ENCODE measurements at places on chromosomes 6 and 20.

DNA sequence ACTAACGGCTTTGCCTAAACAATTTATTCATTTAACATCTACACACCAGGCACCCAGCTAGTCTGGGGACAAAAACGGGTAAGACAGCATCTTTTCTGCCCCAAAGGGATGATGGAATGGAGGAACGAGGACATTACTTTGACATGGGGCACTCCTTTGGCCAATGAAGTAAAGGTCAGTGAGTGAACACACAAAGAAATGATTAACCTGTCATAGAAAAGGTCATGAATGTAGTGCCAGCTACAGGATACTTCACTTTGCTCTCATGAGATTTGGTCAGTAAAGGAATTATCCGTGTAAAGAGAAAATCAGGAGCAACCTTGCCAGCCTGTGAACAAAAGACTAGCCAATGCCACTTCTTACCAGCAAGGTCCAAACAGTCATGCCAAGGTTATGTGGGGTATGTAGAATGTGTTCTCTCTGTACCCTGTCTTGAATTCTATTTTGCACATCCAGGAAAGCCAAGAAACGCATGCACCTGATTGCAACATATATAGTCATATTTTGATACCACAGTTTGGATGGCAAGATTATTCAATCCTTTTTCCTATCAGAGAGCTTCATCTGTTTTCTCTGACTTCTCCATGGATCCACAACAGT is 145.3 kb downstream of the GMPR start:
- DNase-seq: no peak

DNA sequence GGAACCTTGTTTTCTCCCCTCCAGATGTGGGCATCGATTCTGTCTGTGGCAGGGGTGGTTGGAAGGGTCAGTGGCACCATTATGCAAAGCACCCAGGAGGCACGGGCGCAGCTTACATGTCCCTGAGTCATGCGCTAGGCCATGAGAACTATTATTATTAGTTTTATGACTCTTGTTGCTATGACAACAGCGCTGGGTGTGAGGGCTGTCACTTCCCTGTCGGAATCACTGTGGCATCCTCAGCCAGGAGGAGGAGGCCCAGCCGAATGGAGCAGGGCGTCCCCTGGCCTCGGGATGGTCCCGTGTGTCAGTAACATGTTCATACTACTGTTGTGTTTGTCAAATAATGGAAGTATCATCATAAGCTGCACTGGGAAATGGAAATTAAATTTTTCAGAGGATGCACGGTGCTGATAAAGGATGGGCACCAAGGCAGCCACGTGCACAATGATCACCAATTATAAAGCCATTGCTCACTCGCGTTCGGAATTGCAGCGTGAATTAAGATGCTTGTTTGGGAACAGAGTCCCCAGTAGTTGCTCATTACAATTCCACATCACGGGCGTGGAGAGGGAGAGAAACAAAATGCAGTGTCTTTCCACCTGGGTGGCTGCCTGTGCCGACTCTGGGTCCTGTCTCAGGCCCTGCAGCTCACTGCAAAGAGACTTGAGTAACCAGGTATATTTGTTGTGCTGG is 247.9 kb downstream of the CDH4 start:
- no peak for DNase-seq

- DNase-seq: no peak
Measured at GRCh38 chr20:15487030-15487429, 1086.2 kb downstream of the KIF16B start.

- DNase-seq: no peak
Measured at GRCh38 chr6:111410371-111410770, 72.6 kb downstream of the REV3L start.

GRCh38 chr6:147805155-147805554 is 296.7 kb downstream of the SAMD5 start:
- DNase-seq: no peak

- DNase-seq: no peak
Measured at GRCh38 chr6:16238963-16239797, 793 bp downstream of the GMPR start.

DNA sequence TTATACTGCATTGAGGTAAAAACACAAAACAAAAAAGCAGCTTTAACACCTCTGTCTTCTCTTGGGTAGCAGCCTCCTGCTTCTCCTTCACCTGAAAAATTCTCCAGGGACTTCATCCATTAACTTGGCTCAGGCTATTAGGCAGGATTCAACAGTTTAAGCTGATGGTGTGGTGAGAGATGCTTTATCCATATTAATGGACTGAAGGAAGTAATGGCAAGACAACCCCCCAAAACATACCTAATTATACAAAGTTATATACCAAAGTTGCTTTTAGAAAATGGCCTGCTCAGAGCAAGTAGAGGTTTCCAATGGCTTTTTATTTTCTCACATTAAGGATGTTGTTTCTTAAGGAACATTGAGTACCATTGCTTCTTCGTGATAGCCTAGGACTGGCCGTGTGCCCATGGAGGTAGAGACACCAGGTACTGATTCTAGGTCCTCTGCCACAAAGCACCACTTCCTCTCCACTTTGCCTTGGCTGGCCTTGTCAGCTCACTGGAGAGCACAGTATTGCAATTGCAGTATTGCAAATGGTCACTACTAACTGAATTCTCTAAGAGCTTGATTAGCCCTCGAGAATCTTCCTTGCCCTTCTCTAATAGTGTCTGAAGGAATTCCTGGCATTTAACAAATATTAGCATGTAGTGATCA is 7.3 kb downstream of the EDN1 start:
- no peak for DNase-seq

GRCh38 chr6:38543022-38543421 is 96.7 kb downstream of the BTBD9 start:
- DNase-seq: no peak

GRCh38 chr20:61950641-61951071 is 115.0 kb downstream of the TAF4 start:
- no peak for DNase-seq

- DNase-seq: no peak
Measured at GRCh38 chr6:104955491-104955890, 1.4 kb upstream of the LIN28B start.

GRCh38 chr20:10178727-10179313 is 39.8 kb upstream of the SNAP25 start:
- DNase-seq: no peak

GRCh38 chr20:47320990-47321805 is 35.3 kb downstream of the ZMYND8 start:
- no peak for DNase-seq

- DNase-seq: no peak
Measured at GRCh38 chr6:125821825-125822281, 31.1 kb downstream of the NCOA7 start.

- no peak for DNase-seq
Measured at GRCh38 chr6:151130329-151130728, 109.4 kb upstream of the AKAP12 start.

DNA sequence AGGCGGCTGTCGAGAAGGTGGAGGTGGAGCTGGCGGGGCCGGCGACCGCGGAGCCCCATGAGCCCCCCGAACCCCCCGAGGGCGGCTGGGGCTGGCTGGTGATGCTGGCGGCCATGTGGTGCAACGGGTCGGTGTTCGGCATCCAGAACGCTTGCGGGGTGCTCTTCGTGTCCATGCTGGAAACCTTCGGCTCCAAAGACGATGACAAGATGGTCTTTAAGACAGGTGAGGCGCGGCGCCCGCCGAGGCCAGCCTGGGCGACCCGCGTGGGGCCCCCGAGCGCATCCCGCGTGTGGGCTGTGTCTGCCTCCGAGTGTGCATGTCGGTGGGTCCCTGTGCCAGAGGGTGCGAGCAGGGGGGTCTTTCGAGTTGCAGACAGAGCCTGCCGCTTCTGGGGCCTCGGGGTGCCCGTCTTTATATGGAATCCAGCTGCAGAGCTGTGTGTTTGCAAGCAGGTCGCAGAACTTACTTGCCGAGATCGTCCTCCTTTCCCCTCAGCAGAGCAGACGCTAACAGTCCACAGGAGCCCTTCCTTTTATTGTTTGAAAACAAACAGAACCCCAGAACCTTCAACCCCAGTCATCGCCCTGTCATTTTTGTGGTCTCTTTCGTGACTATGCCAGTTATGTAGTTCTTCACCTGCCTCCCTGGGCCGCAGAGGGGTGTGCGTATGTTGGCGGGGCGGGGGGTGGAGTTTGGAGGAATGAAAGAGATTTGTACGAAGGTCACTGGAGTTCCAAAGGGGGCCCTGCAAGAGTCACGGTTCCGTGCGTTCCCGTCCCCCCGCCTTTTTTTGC is 766 bp downstream of the SLC16A10 start:
- no peak for DNase-seq

DNA sequence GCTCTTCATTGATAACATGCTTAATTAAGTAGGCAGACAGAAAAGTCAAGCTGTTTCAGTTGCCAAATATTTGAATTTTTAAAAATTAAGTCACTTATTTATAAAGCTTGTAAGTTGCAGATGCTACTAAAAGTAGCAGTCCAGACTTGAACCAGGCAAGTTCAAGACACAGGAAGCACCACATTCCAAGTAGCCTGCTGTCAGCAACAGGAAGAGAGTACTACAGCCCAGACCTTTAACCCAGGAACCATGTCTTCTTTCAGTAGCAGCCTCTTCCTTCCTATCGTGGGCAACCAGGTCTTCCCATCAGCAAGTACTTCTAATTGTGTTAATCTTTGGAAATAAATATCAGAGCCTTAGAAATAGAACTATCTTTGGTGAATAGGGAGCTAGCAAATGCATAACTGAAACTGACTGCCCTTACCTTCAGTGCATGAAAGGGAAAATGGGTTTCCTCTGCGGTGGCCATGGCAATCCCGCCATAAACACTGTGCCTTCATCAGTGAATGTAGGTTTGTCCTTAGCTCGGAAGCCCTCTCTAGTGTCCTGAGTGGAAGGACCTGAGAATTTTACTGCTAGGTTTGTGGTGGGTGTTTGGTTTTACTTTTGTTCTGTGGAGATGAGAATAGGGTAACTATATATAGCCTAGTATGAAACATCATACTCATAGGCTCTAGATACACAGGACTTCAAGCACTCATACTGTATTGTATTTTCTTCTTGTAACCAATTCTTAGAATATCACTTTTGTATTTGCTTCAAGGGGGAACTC is 95.6 kb downstream of the SYCP2 start:
- no peak for DNase-seq

GRCh38 chr6:44316481-44316880 is 3.3 kb upstream of the AARS2 start:
- DNase-seq: no peak

DNA sequence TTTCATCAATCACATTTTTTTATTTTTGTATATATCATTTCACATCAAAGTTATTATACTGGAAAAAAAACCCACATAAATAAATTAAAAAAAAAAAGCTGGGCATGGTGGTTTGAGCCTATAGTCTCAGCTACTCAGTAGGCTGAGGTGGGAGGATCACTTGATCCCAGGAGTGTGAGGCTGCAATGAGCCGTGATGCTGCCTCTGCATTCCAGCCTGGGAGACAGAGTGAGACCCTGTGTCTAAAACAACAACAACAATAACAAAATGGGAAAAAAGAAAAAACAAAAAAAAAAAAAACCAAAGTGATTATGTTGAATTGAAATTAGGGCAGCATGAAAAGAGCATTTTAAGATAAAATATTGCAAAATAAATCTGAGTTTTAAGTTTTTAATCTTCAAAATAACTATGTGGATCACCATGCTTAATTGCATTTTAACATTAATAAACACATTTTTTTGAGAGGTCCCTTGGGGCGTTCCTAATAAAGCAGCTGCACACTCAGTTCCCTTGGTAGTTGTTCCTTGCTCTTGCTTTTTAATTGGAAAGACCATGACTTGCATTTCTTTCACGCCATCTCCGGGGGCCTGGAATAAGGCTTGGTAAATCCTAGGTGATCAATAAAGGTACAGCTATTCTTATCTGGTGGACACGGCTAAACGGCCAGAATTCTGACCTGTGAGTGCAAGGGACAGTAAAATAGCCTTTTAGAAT is 15.1 kb downstream of the NOX3 start:
- no peak for DNase-seq

DNA sequence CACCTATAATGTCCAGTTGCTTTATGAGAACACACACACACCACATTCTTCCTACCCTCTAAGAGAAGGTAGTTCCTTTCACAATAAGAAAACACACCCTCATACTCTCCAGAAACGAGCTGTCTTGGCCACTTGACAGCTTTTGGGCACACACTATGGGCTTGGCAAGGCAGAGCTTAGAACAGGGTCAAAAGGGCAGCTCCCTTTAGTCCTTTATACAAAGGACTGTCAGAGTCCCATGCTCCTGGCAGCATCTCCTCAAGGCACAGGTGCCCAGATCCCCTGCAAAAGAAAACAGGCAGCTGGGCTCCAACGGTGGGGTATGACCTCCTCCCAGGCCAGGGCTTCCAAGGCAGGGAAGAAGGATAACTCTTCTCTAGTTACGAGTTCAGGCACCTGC is 4.9 kb upstream of the LYRM2 start:
- no peak for DNase-seq

DNA sequence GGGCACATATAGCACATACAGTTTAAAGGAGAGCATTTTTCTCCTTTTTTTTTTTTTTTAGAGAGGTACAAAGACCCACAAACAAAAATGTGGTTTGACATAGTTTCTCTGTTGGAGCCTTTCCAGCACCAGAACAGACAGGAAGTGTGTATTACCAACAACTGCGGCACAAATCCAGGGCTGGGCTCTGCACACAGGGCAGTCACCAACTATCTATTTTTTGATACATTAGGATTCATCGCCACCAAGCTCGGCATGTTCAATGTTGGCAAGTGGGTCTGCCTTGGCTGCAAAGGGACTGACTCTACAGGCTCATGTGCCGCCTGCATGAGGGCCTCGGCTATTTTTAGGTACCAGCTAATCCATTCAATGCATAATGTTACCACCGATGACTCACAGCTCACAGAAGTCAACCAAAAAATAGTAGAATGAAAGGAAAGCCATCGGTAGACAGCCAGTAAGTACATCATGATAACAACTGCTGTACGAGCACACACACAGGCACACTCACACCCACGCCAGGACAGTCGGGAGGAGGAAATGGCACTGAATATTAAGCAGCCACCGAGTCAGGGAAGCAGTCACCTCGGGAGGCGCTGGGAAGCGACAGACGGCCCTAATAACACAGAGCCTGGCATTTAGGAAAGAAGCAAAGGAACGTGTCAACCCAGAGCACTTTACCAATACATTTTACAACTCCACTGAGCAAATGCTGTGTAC is 81.6 kb downstream of the GMPR start:
- no peak for DNase-seq

DNA sequence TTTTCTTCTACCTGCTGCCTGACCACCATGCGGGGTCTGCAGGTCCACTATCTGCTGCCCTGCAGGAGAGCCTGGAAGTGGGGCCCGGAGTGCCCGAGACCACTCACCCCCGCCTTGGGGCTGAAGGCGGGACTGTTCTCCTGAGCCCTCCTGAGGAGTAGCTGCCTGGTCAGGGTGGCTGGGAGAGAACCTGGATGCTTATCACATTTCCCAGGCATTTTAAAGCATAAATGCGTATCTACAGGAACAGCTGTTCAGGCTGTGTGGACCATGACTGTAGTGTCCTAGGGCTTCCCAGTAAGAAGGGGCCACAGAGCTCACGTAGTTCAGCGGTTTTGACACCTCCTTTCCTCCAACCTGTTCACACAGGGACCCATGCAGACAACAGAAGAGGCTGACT is 123.3 kb downstream of the AGPAT4 start:
- no peak for DNase-seq

GRCh38 chr6:41558033-41558807 is 12.0 kb downstream of the FOXP4 start:
- no peak for DNase-seq
